ENCODE measurements at places on chromosomes 3 and 15.

DNA sequence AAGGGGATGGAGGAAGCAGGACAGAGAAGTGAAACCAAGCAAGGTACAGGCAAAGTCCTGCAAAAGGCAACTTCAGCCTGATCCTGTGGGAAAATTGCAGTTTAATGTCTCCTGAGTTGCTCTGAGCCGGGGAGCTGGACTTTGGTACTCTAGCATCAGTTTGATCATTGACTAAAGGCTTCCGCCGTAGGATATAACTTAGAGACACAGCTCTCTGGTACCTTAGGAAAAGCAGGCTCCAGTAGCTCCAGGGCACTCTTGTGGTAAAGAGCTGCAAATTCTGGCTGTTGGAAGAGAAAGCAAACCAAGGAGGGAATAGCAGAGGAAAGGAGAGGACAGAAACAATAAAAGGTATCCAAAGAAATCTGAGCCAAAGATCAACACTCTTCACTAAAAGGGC, 521.1 kb downstream of the PLOD2 start:
- DNase-seq = no peak

GRCh38 chr15:67178569-67179210, 75.8 kb downstream of the AAGAB start:
- DNase-seq = no peak

- DNase-seq = no peak
These were observed 2.8 kb upstream of the PAK2 start for GRCh38 chr3:196736670-196737374.

DNA sequence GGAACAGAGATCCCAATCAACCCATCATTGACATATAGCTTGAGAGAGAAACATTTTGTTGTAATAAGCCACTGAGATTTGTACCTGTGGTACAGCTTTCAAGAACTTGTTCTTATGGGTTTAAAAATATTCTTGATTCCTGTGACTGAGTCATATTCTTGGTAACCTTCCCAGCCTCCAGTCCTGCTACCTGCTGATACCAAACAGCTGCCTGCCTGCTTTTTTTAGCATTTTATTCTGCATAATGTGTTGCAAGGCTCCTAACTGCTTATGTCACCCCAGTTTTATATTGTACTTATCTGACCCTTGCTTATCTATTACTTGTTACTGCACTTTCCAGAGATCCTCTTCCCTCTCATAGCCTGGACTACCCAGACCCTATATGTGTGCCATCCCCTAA, 349.3 kb upstream of the SOX2 start:
- no peak for DNase-seq
